Dermis microvascular lymphatic vessel endothelial cell (primary cell): ENCODE measurements at places on chromosomes 4 and X. TPM values are rescaled to one million over a fixed set of nuclear protein-coding genes. Genes with fewer than 3 reads are reported as not detected.

PPP4R3C gene
- total RNA-seq: not detected in 2 replicates

PUDP gene
- 10.7 and 13.8 TPM in 2 replicates for total RNA-seq

MXD4 gene
- total RNA-seq: 48.7 and 62.6 TPM in 2 replicates

SAGE1 gene
- total RNA-seq: not detected in 2 replicates

MMRN1 gene
- total RNA-seq: 1,510 and 3,426 TPM in 2 replicates

GPR50 gene
- total RNA-seq: not detected in 2 replicates

SLITRK2 gene
- not detected in 2 replicates for total RNA-seq

SYTL5 gene
- total RNA-seq: not detected in 2 replicates

SPACA5 gene
- not detected in 2 replicates for total RNA-seq

SHROOM4 gene
- total RNA-seq: 20.3 and 20.7 TPM in 2 replicates

CPLX1 gene
- total RNA-seq: under 0.01 TPM in 1 of 2 replicates, not detected in the other
